ENCODE measurements at places on chromosomes 5 and 9. TPM values are rescaled to one million over a fixed set of nuclear protein-coding genes. Genes with fewer than 3 reads are reported as not detected.
A peak's percentile ranks its signal among the peaks of the same experiment; 100 is the strongest.

The TMC1 gene
- 0.31 TPM for total RNA-seq

DNA sequence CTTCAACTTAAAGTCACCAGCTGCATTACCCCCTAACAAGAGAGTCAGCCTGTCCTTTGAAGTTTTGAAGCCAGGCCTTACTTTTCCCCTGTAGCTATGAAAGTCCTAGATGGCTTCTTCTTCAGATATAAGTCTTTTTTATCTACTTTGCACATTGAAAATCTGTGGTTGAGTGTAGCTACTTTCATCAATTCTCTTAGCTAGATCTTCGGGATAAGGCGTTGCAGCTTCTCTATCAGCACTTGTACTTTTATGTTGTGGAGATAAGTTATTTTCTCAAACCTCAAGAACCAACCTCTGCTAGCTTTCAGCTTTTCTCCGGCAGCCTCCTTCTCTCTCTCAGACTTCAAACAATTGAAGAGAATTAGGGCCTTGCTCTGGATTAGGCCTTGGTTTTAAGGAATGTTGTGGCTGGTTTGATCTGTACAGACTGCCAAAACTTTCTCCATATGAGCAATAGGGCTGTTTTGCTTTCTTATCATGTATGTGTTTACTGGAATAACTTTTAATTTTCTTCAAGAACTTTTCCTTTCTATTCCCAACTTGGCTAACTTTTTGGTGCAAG, 21.6 kb downstream of the CATSPER3 start:
- no peak for DNase-seq

DNA sequence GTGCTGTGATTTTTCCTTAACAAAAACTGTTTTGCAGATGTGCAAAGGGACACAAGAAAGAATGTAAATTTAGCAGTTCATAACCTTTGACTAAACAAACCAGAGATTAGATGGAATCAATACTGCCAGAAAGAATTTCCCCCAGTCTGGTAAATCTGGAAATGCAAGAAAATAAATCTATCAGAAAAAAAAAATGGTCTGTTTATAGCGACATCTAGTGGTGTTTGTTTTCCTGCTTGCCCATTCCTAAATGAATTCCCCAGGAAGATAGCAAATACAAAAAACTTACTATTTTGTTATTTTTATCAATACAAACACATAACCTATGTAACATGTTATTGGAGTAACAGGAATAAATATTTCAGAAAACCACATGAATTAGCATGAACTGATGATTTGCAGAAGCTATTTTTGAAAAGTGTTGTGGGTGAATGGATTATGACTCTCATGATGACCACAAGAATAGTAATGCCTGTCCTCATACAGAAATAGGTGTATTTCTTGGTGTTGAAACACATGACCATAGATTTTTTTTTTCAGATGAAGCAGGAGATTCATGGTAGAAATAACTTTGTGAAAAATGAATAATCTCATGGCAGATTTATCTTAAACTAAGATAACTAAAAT, 1703.8 kb downstream of the MAT2B start:
- DNase-seq: no peak

The ZBTB6 gene
- total RNA-seq: 9.6 TPM

The PCDHGA1 gene
- total RNA-seq: 1.2 TPM

DNA sequence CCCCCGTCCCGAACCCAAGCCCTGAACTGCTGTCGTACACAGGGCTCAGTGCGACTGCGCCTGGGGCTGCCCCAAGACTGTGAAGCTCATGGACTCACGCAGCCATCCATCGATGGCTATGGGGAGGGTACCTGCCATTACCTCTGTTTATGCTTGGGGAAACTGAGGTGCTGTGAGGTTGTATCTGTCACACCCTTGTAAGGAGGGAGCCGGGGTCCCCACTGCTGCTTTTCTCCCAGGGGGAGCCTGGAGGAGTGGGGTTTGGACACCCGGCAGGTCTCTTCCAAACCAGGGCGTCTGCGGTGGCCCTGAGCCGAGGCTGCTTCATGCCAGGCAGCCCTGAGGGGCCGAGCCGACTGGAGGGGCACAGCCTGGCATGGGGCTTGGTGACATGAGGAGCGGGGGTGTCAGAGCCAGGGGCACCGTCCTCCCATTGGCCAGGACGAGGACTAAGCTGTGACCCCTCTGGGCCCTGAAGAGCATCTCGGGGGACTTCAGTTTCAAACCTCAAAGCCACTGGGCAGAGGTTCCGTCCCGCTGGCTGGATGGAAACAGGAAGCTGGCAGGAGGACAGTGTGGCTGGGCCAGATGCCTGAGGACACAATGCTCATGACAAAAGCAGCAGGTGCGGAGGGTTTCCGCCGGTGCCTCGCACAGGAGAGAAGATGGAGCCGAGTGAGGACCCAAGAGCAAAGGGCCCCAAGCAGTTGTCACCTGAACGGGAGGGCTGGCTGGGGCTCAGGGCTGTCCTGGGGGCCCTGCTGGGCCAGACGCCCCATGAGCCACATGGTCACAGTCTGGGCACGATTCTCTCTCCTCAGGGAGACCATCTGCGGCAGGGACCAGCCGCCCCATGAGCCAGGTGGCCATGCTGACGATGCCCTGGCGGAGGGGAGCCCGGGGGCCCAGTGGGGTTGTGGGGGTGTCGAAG, 54.4 kb upstream of the EXOC3 start:
- DNase-seq: no peak

GRCh38 chr5:13976223-13976622, 31.7 kb upstream of the DNAH5 start:
- no peak for DNase-seq

DNA sequence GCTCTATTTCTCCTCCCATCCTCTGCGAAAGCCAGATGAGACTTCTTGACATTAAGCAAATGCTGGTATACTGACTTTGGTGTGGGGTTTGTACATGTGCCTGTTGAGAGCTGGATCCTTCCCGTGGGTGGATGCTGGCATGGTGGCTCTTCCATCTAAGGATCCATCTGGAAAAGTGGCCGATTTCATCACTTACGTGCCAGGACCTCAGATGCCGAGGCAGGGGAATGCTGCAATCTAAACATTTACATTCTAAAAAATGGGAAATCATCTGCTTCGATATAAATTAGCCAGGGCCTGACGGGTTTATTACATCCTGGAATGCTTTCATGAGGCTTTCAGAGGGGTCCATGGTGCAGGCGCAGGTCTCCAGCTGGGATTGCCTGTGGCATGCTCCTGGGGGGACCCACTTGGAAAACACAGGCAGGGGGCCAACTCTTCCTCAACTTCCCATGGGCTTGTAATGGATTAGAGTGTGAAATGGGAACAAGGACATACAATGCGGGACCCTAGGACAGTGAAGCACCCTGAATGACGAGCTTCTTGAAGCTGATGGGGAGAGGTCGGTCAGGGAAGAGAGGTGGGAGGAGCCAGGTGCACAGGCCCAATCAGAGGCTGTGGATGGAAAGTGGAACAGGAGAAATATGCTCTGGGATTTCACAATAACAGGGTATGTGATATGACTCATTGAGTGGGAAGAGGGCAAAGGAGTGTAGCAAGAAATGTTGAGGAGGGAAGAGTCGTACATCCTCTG, 105.5 kb upstream of the PITX1 start:
- no peak for DNase-seq

DNA sequence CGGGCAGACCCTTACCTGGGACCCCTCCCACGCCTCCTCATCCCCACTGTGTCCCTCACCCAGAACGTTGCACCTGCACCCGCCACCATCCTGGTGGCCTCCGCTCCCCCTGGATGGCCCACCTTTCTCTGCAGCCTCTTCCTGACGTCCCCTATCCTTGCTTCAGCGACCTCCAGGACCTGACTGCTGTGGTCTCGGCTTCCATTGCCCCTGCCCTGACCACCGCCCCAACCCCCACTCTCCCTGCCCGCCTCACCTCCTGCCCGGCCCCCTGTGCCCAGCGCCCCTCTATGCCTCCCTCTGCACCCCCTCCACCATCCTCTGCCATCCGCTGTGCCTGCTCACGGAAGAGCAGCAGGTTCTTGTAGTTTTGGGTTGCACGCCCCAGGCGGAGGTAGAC, 2.2 kb downstream of the LCN10 start:
- no peak for DNase-seq

- DNase-seq: no peak
Observed at GRCh38 chr5:141821430-141821925, 56.7 kb downstream of the PCDH1 start.

GRCh38 chr5:71790433-71790832, 71.4 kb downstream of the CARTPT start:
- DNase-seq: no peak

- peak; percentile 40 for DNase-seq
Observed at GRCh38 chr9:137320555-137321384, 18.7 kb upstream of the NRARP start.

DNA sequence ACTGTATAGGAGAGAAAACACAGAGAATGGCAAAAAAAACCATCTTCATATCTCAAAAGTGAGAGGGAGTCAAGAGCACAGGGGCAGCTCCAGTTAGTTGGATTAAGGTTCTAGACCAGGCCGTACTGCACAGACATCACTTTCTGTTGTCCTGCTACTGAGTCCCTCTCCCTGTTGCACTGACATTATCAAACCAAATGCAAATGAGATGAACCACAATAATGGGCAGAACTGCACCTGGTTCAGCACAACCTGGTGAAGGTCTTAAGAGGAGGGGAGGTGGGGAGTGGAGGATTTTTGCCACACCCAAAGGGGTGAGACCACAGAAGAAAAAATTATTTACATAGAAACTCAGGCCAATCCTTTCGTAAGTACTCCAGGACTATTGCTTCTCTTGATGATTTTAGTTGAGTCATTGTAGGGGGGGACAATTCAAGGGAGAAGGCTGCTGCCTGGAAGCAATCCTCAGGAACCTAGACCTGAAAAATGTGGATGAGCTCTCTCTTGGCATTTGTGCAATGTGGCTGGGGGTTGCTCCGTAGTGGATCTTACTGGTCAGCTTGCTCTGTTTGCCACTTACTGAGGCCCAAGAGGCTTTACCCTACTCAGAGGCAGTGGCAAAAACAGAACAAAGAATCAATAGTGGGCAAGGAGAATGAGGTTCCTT, 94.5 kb upstream of the PPP1R2B start:
- no peak for DNase-seq

DNA sequence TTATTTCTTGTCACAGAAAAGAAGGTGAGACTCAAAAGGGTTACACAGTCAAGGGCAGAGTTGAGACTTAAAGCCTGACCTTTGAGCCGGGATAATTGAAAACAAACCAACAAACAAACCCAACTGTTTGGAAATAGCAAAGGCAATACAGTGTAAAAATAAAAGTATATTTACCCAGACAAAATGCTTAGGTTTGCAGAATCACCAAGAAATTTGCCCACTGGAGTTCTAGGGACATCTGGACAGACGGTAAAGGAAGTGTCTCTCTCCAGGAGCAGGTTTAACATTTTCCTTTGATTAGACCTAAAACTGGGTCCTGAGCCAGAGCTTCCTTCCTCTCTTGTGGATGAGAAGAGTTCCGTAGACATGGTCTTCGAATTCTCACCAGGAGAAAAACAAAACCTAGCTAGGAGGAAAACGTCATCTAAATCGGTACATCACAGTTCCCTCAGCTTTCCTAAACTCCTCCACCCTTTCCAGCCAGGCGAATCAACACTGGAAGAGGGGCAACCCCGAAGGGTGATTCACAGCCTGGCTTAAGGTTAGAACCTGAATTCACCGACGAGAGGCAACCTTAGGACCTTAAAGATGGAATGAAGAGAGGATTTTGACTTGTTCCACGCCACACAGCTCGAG, 673 bp downstream of the CDC25C start:
- DNase-seq: no peak

DNA sequence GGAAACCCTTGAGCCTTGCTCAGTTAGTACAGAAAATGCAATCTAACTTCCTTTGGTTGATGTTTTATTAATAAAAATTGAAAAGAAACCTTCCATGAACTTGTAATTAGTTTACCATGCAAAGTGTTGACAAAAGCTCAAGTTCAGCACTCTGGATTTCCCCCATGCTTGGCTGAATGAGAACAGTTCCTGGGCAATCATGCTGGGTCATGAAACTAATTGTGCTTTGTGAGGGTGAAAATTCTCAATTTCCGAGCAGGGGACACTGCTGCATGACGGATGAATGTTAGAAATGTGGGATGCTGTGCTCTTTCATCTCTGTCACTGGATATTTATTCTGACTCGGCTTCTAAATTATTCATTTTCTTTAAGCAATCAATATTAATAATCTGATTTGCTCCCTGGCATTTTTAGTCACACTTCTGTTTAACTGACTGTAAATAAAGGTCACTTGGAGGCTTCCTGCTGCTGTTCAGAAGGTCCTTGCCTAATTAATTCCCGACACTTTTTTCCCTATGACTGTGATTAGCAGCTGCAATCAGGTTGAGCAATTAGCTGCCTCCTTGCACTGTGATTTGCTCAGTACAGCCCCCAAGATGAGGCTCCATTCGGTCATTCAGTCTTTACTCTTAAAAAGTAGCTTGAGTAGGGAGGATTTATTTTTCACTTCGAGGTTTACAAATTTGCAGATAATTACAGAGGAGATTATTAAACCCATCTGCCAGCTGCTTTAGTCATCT, 678.1 kb upstream of the ZNF608 start:
- no peak for DNase-seq

All from WTC11 (cell line).